NCI-H748 treated with DMSO at 0.1 percent for 48 hours (cell line): ENCODE measurements at places on chromosomes 16 and 17.
A peak's percentile ranks its signal among the peaks of the same experiment; 100 is the strongest.

- no peak for DNase-seq
Observed at GRCh38 chr16:81861503-81861902, 82.4 kb downstream of the PLCG2 start.

DNA sequence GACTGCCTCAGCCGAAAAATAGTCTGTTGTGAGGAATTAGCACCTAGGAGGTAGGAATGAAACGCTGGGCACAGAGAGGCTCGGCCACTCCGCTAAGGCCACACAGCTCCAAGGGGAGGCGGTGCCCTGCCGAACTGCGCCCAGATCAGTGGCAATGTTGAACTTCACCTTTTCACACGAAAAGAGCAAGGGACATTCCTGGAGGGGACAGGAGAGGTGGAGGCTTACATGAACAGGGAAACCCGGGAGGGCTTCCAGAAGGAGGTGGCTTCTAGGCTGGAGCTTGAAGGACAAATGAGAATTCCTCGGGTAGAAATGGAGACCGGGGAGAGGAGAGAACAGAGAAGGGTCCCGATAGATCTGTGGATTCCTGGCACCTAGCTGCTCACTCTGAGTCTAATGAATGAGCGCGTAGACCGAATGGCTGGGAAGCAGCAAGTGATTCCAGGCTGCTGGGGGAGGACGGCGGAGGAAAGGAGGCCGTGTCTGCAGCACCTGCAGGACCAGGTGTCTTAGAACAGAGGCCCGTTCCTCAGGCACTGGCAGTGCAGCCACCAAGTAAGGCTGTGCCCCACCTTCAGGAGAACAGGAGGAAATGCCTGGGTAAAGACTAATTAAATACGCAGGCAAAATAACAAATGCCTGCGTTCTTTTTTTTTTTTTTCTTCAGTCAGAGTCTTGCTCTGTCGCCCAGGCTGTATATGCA lies 722 bp upstream of the SLC38A10 start:
- peak; percentile 1 for DNase-seq

DNA sequence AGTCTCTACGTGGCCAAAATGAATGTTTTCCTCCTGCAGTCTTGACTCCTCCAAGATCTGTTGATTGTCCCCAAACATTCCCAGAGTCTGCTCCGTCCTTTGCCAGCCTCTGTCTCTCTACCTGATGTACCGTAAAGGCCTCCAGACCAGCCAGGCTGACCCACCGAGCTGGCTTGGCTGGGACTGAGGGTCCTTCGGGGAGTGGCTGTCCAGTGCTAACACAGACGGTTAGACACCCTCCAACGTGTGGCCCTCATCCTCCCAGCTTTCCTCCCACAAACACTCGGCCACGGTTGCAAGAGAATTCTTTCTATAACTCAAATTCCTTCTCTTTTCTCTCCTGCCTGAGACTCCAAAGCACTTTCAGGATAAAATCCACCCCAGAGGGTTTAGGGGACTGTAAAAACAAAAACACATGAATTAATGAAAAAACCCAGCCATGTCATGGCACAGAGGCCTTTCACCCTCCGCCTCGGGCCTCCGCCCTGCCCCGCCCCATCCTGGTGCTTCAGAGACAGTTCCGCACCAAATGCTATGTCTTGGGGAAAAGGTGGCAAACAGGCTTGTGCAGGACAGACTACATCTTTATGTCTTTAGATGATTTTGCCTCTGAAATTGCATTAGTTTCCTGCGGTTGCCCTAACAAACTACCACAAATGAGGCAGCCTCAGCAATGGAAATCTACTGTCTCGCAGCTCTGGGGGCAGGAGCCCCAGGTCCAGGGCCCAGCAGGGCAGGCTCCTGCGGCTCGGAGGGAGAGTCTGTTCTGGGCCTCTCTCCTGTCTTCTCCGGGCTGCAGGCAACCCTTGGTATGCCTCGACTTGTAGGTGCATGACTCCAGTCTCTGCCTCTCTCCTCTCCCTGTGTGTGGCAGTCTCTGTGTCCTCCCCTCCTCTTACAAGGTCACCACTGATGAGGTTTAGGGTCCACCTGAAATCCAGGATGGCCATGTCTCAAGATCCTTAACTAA lies 72.5 kb upstream of the CBX4 start:
- no peak for DNase-seq

GRCh38 chr17:73536700-73537605 lies 107.3 kb downstream of the SDK2 start:
- DNase-seq = no peak

DNA sequence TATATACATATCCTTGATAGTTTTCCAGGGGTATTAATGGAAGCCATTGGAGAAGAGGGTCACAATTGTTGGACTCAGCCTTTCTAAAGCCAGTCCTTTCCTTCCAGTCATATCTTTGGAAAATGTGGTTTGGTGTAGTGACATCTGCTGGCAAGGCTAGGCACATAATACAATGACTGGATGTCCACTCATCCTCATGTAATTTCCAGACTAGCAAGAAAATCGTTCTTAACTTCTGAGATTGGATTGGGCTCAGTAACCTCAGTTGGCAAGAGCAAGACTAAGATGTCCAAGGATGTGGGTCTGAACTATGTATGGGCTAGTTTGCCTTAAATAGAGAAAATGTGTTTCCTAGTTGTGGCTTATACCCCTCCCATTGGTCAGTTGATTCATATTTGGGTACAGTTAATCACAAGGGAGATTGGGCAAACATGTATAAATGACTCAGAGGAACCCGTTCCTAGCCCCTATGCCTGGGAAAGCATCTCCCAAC lies 8.7 kb upstream of the KAT7 start:
- peak; percentile 18 for DNase-seq

- no peak for DNase-seq
Observed at GRCh38 chr17:27765353-27765752, 35.0 kb downstream of the NOS2 start.

DNA sequence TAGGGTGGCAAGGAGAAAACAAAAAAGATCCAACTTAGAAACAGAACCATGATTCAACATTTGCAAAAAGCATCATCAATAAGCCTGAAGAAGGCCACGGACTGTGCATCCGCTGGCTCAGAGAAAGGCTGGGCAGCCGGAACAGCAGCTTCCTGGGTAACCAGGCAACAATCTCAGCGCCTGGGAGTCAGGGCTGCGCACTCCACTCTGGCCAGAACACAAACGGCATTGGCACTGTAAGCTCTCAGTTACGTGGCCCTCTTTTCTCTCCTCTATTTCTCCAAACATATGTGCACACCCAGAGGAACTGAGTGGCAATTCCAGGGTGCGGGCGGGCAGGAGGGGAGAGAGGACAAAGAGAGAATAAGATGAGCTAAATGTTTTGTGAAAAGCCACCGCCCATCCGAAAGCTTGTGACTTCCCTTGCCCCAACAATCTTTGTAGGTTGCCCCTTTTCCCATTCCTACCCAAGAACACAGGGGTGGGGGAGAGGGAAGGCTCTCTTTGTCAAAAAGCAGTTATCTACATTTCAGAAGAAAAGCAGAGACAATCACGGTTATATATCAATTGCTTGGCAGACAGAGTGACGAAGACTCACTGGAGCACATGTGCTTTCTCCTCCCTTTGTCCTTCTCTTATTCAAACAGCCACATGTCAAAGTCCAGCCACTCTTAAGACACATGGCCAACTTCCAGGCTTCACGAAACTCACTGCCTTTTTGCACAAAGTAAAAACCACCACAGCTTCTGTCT lies 6.6 kb upstream of the GHDC start:
- no peak for DNase-seq

- DNase-seq = peak; percentile 61
Observed at GRCh38 chr17:4881761-4882555, 17.4 kb upstream of the C17orf107 start.

DNA sequence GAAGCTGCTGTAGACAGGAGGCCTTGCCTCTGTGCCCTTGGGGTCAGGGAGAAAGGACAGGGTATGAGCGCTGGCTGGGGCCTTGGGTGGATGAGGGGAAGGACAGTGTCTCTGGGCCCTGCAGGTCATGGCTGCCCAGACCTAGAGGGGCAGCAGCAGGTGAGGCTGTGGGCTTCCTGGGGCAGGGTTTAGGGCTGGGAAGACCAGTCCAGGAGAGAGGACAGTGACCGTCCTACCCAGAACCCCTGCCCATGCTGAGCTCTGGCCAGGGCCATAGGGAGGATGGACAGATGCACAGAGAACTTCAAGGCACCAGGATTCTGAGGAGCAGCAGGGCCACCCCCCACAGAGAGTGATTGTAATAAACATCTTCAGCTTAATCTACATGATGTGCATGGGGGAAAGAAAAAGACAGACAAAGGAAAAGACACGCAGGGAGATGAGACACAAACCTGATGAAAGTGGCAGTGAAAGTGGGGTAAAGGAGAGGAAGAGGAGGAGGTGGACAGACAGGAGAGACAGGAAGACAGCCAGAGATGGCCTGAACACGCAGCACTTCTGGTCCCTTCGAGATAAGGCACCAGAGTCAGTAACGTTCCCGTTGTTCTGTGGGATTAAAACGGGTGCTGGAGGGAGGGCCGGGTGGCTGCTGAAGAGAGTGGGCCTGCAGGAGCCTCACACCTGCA lies 17.5 kb downstream of the FLOT2 start:
- no peak for DNase-seq

- no peak for DNase-seq
Observed at GRCh38 chr17:50051082-50051576, 4.8 kb upstream of the ITGA3 start.

- DNase-seq = no peak
Observed at GRCh38 chr16:4140652-4141051, 24.4 kb upstream of the ADCY9 start.

DNA sequence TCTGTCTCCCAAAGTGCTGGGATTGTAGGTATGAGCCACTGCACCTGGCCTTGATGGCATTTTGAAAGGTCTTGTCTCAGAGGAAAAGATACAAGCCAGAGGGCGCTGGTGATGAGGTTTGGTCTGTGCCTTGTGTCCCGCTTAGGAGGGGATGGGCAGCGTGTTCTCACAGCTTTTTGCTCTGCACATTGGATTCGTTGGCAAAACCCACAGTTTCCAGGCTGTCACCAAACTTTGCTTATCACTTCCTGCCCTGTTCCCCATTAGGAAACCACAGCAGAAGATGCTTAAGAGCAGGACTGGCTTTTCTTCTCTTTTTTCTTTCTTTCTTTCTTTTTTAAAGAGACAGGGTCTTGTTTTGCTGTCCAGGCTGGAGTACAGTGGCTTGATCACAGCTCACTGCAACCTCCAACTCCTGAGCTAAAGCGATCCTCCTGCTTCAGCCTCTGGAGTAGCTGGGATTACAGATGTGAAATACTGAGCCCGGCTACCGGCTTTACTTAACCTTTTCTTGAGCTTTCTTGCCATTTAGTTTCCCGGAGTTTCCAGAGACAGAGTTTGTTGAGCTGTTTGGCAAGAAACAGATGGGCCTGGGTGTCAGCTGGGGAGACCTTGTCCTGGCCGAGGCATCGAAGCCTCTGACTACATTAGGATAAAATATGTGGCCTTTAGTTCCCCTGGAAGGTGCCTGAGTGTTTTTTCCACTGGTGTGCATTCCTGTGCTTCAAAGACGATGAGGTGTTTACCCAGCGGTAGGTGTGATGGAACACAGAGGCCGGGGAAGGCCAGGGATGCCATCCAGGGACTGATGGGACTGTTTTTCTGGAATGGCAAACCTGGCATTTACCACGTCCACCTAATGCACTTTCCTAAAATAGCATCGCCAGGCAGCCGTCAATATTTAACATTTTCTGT lies 112.9 kb downstream of the ABCC1 start:
- no peak for DNase-seq

GRCh38 chr17:21419299-21420239 lies 43.4 kb downstream of the KCNJ12 start:
- no peak for DNase-seq

DNA sequence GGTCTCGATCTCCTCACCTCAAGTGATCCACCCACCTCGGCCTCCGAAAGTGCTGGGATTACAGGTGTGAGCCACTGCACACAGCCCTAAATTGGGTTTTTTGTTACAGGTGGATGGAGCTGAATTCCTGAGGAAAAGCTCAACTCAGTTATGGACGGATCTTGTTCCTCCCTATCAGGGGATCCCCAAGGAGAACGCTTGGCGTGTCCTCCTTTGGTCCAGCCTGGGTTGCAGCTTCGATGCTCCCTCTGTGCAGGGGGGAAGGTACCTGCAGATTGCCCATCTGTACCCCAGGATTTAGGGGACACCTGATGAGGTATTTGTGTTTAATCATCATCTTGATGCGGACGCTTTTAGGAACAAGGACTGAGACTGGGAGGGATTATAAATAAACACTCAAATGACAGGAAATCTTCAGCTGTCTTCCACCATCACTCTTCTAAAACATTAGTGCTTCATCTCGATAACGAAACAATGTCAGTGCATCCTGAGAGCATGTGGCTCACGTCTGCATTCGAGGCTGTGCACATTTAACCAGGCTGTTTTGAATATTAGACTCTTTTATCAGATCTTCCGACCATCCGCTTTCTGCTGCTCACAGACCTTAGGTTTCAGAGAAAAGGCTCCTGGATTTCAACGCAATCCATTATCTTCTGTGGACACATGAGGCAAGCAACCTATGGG lies 18.2 kb upstream of the MEIOB start:
- no peak for DNase-seq
